Stimulated activated CD4-positive, alpha-beta T cell treated with anti-CD3 and anti-CD28 coated beads, Interleukin-2, amount 100 ng/mL, for 48 hours (primary cell): ENCODE measurements at places on chromosomes 1 and 21.

- no peak for DNase-seq
Measured at GRCh38 chr1:51330331-51331201, at the start of gene TTC39A. Gene TTC39A, minus strand, starts transcription at chr1:51330562. Its CDS starts 85 bp downstream, at chr1:51330477.

DNA sequence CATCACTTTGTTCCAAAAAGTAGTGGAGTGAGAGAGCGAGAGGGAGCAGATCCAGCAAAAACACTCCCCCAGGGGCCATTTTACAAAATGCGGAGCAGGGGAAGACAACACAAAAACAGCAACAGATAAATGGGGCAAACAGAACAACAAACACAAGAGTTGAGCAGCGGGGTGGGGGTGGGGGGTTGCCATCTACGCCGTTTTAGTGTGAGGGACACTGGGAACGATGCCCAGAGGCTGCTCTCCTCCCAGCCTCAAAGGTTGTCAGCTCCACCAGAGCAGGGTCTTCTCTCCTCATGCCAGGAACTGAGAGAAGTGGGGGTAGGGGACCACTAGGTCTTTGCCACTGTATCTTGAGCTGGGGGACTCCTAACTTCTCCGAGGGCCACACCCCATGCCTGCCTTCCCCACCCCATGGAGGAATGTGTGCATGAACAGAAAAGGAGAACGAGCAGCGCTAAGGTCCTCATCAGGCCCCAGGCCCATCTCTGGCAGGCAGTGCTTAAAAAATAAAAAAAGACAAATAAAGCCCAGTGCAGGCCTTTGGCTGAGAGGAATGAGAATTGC is 1.3 kb upstream of the PBXIP1 start:
- DNase-seq = no peak

- DNase-seq = no peak
Measured at GRCh38 chr21:28671549-28672195, 321.0 kb downstream of the LTN1 start.

DNA sequence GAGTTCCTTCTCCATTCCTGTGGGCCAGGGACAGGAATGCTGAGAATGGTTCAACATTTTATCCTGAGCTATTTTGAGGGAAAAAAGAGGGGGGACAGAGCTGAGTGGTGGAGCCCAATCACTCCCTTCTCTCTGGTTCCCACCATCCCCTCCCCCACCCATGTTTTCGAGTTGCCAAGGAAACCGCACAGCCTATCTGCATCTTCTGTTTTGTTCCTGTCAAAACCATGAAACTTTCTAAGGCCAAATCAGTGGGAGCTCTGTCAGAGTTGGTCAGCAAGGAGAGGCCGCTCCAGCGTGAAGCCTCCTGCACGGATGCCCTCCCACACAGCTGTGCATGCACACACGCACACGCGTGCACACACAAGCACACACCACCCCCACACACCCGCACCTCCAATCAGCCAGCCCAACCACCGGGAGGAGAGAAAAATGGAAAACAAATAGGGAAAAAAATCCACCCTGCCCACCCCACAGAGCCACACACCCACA is 54.5 kb upstream of the ATP2B4 start:
- DNase-seq = no peak

- DNase-seq = peak; percentile 74
Measured at GRCh38 chr21:41425954-41426675, at the start of gene MX1. Gene MX1, plus strand, starts transcription at chr21:41426239. Its CDS starts 5,832 bp downstream, at chr21:41432071.

- no peak for DNase-seq
Measured at GRCh38 chr1:99755664-99756063, 10.8 kb downstream of the FRRS1 start.

DNA sequence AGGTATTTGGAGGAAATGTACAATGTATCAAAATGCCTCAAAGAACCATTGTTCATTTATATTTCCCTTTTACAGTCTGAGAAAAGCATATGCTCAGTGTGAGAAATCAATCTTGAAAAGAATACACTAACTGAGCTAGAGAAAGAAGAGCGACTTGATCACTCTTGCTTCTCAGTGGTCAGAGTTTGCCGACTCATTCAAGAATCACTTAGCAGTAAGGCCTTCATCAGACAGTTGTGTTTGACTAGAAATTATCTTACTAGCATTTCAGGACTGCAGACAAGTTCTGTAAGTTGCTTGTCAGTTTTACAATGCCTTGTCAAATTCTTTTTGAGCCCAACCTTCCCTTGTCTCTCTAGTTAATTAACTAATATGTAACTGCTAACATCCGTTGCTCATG is 12.9 kb downstream of the RGS18 start:
- DNase-seq = no peak
